GM10248 (cell line): ENCODE measurements at places on chromosomes 2 and 18.

DNA sequence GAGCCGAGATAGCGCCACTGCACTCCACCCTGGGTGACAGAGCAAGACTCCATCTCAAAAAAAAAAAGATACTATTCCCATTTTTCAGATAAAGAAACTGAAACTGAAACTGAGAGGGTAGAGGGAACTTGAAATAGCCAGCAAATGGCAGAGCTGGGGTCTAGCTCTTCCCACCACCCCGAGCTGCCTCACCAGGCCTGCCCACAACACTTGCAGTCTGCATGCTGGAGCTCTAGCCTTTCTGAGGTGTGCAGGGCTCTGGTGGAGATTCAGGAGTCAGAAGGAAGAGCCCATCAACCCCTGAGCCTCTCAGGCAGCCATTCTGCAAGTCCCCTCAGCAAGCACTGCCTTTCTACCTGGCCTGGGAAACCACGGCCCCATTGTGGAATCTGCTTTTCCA lies 14.3 kb downstream of the EDAR start:
- no peak for DNase-seq

- peak; percentile 8 for DNase-seq
Measured at GRCh38 chr2:142585785-142586184, 291.7 kb upstream of the KYNU start.

- DNase-seq, result no peak
Measured at GRCh38 chr2:230439590-230439989, 23.6 kb downstream of the SP100 start.

- DNase-seq, result peak; percentile 26
Measured at GRCh38 chr2:195318440-195319111, 338.4 kb upstream of the SLC39A10 start.

GRCh38 chr18:58286632-58287352 lies 242.8 kb downstream of the NEDD4L start:
- no peak for DNase-seq

GRCh38 chr2:135258193-135258592 lies 206.1 kb downstream of the RAB3GAP1 start:
- DNase-seq, result no peak

- no peak for DNase-seq
Measured at GRCh38 chr2:203327582-203327900, 653 bp upstream of the ABI2 start.

- no peak for DNase-seq
Measured at GRCh38 chr2:56084111-56084901, 99.5 kb upstream of the CCDC85A start.

GRCh38 chr18:28960146-28960545 lies 783.2 kb upstream of the CDH2 start:
- no peak for DNase-seq

DNA sequence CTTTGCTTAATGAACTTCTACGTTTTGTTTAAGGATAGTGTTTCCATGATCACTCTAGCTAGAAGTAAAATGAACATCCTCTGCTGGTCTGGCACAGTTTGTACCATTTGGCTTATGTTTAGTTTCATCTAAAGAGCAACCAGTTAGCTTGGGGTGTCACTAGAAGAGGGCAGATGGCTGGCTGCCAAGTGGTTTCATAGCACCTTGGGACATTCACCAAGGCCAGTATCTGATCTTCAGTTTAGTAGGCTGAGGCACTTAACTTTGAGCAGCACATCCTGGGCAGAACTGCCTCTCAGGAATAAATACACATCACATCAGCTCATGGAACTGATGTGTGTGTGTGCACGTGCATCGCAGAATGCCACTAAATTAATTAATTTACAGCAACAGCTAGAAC lies 68.4 kb downstream of the NXPH2 start:
- no peak for DNase-seq
